Prostate gland (tissue), 2 donors: ENCODE measurements at places on chromosomes 1 and 21.

DNA sequence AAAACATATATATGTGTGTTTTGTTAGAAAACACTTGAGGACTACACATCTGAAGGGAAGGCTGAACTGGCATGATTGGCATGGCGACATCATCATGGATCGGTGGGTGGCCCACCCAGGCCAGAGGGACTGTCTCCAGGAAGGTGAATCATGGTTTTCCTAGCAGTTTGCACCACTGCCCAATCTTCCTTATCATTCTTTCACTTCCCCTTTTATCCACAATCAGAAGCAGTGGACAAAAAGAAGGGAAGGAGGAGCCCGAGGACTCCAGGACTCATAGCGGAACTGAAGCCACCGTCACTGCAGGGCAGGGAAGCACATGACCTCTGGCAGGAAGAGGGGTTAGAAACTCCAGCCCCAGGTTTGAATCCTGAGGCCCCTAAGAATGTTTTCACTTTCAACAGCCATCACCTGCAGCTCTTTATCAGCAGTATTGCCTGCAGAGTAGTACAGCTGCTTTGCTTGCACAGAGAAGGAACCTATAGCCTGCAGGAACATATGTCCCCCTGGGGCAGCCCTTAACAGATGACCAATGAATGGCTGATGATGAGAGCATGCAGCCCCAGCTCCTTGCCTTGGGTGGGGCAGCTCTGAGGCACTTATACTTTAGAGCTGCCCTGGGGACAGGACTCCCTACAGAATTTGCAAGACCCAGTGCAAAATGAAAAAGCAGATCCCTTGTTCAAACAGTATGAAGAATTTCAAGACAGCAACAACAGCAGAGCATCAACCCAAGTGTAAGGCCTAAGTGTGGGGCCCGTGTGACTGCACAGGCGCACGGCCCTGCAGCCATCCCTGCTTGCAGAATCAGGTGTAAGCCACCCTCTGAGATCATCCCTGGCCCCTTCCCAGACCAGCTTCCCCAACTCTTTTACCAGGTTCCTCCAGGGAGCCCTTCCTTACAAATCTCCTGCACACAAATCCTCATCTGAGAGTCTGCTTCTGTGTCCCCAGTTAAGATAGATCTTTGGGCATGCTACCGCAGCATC, 241.8 kb upstream of the IRF2BP2 start:
- no peak for DNase-seq

- DNase-seq = no peak
These were observed 251.6 kb downstream of the AKT3 start for GRCh38 chr1:243598433-243598832.

DNA sequence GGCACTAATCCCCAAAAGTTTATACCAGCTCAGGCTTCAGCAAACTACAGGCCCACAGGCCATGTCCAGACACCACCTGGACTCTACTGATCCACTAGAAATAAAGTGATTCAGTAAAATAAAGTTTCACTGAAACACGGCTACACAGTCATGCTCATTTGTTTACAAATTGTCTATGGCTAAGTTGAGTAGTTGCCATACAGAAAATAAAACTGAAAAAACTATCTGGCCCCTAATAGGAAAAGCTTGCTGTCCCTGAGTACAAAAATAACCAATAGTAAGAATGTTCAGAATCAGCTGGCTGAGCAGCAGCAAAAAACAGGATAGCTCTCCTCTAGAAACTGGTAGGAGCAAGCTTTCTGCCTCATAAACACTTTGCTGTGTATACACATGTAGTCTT, 221.5 kb downstream of the RERE start:
- DNase-seq = no peak

- no peak for DNase-seq
These were observed 139.5 kb downstream of the PAPPA2 start for GRCh38 chr1:176602388-176603004.

- no peak for DNase-seq
These were observed 50.7 kb downstream of the SYT14 start for GRCh38 chr1:209988706-209989105.

DNA sequence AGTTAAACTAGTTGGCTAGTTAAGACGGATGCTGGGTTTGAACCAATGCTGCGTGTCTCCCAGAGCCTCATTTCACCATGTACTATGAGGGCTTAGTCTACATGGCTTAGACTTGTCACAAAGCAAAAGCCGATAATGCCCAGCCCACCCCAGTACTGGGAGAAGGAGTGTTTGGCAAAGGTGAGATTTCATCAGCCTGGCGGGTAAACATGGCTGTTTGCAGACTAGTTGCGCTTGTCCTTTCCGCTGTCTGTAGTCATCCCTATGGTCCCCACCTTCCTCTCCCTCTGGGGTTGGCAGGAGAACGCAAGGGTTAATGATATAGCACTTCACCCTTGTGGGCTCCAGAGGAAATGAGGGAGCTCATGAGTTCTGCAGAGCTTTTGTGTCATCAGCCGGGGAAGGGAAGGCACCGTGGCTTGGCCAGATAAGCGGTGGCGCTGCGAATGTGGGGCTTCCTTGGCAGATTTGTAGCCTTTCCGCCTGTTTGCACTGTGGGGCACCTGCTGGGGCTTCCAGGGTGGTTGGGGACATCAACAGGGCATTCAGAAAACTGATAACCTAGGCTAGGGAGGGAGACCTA, 29.2 kb downstream of the SOX13 start:
- no peak for DNase-seq

- no peak for DNase-seq
These were observed 15.8 kb downstream of the BEND5 start for GRCh38 chr1:48760857-48761256.

- DNase-seq = no peak
These were observed 16.6 kb downstream of the ATP1A1 start for GRCh38 chr1:116389686-116390085.

DNA sequence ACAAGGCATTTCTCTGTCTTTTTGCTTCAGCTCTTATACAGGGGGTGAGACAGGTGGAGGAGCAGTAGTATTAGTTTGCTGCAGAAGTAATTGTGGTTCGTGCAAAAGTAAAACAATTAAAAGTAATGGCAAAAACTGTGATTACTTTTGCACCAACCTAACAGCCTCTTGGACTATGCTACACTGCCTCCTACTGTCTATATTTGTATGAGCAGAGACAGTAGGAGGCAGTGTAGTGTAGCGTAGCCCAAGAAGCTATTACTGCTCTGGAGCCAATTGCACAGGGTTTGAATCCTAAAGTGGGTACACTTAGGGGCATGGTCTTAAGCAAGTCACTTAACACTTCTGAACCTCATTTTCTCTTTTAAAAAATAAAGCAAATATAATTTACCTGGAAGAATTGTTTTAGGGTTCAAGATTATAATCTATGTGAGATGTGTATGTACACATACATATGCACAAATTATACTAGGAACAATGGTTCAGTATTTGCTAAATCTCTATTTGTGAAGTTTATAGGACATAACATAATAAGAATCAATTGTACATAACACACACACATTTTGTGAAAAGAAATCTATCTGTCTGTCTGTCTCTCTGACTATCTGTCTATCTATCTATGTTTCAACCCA, 103.8 kb downstream of the BRINP3 start:
- no peak for DNase-seq
